ENCODE measurements at places on chromosomes 12 and 14. TPM values are rescaled to one million over a fixed set of nuclear protein-coding genes. Genes with fewer than 3 reads are reported as not detected.

KRT77 gene
- total RNA-seq = not detected

GRCh38 chr12:70955415-70955814 lies 34.9 kb upstream of the PTPRR start:
- no peak for DNase-seq

- no peak for DNase-seq
Observed at GRCh38 chr12:126086242-126086641, 1021.0 kb downstream of the AACS start.

DNA sequence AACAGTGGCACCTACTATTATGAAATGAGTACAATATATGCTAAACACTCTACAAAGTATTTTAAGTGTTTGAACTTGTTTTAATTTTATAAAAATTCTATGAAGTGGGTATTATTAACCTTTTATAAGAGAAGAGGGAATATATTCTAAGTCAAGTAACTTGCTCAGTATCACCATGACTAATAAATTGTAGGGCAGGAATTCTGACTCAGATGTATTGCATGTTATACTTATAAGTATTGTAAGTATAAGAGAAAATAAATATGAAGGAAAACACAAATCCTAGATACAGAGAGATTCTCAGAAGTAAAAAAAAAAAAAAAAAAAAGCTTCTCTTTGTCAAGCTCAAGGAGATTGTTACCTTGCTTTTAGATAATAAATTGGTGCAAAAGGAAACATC lies 893.2 kb downstream of the SLC16A7 start:
- DNase-seq = no peak

PRR4 gene
- total RNA-seq = 2.7 TPM

DNA sequence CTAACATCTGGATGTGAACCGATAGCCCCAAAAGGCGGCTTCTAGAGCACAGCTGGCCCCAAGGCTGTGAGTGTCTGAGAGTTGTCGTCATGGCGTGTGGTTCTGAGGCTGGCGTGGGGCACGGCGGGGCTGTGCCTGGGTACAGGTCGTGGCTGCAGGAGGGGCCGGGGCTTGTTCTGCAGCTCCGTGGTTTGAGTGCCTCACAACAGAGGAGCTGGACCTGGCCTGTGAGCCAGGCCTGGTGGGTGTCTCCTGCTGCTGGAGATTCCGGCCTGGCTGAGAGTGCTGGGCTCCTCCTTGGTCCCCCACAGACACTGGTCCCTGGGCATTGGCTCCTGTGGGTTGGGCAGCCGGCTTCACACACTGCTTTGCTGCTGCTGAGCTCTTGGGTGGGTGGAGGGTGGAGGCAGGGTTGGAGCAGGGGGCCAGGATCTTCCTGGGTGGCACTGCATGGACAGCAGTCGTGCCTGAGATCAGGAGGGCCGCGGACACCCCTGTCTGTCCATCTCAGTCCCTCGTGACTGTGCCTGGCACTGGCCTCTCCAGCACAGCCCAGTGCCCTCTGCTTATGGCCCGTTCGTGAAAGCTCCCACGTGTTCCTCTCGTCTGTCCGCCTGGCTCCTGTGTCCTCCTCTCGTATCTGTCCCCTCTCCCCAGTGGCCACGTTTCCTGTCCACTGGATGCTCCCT lies 31.8 kb upstream of the TEX22 start:
- no peak for DNase-seq

ASPG gene
- total RNA-seq = 3.4 TPM

GRCh38 chr14:72523424-72524294 lies 370.2 kb downstream of the DPF3 start:
- DNase-seq = no peak

DNA sequence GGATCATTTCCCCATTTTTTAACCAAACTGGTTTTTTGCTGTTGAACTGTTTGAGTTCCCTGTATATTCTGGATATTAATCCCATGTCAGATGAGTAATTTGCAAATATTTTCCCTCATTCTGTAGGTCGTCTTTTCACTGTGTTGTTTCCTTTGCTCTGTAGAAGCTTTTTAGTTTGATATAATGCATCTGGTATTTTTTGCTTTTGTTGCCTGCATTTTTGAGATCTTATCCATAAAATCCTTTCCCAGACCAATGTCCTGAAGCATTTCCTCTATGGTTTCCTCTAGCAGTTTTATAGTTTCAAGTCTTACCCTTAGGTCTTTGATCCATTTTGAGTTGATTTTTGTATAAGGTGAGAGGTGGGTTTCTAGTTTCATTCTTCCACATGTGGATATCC lies 71.3 kb downstream of the LRP6 start:
- no peak for DNase-seq

DNA sequence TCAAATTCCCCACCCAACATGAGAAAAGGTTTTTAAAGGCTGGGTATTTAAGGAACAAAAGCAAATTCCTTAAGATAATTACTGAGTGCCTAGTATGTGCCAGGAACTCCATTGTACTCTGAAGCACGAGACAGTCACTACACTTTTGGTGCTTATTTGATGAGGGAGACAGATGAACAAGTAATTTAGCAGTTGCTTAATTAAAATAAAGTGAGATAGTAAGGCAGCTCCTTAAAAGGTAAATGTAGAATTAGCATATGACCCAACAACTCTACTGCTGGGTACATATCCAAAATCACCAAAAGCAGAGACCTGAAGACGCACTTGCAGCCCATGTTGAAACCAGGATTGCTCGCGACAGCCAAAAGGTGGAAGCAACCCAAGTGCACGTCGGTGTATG lies 21.3 kb downstream of the POLE start:
- no peak for DNase-seq

GRCh38 chr12:26279908-26280307 lies 84.5 kb downstream of the SSPN start:
- DNase-seq = no peak

DNA sequence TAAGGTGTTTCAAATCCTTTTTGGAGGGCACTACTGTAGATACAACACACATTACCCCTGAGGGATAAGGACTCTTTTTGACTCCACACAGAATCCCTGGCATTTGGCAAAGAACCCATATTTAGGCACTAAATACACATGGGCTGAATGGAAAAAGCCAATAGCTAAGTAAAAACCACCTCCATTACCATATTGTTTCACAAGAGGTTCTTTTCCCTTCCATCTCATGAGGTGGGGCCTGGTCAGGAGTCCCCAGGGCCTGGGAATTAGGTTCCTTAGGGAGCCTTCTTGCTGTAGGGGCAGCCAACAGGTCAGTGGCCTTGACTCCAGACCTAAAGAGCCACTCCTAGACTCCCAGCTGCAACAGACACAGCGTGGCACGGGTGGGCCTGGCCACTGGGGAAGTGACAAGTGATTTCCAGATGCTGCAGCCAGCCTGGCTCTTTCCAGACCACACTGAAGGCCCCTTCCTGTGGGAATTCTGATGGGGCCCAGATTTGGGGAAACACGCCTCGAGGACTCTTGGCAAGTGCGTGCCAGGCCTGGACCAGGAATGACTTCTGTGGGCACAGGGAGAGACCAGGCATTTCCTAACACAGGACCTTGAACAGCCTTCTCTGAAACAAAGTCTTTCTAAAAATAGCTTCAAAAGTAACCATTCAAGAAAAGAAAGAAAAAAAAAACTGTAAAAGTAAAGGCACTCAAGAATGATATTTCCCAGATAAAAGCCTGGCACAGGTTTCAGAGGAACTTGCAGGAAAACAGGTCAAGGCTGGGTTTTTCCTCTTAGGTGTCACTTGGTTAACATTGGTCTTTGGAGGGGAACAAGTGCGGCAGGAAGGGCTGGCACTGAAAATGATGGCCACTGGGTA lies 18.1 kb downstream of the SSH1 start:
- no peak for DNase-seq

CMAS gene
- 69.0 TPM for total RNA-seq
